H1 (cell line): ENCODE measurements at places on chromosomes 2 and 18.
A peak's percentile ranks its signal among the peaks of the same experiment; 100 is the strongest.

GRCh38 chr2:167100506-167100905, 212.2 kb downstream of the XIRP2 start:
- DNase-seq, result no peak

DNA sequence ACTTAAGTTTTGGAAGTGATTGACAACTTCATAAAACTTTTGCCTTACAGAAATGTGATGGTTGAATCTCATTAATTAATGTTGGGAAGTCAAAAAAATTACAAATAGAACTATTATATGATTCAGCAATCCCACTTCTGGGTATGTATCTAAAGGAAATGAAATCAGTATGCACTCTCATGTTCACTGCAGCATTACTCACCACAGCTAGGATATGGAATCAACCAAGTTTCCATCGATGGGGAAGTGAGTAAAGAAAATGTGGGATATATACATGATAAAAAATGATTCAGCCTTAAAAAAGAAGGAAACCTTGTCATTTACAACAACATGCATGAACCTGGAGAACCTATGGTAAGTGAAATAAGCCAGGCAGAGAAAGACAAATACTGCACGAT, 112.4 kb upstream of the WDR75 start:
- no peak for DNase-seq

- DNase-seq, result no peak
Measured at GRCh38 chr2:158667586-158667985, 127.5 kb upstream of the DAPL1 start.

GRCh38 chr2:23700627-23701026, 226.3 kb downstream of the ATAD2B start:
- DNase-seq, result no peak

- DNase-seq, result no peak
Measured at GRCh38 chr2:19532547-19533196, 174.2 kb upstream of the OSR1 start.

GRCh38 chr2:121608967-121609366, 40.3 kb downstream of the CLASP1 start:
- no peak for DNase-seq

DNA sequence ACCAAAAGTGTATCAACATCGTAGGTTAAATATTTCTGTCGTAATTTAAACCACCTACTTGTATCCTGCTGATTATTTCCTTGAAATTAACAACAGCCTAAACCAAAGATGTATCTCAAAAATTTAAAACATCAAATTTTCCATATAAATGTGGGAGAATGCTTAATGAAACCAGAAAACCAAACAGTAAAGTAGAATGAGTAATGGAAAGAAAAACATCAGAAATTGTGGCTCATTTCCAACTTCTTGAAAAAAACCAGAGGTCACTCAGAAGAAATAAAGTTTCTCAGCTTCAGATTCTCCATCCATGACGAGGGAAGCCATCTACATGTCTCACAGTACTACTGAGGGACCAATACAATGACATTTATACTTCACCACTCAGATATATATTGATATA, 296.5 kb downstream of the NOL4 start:
- no peak for DNase-seq

DNA sequence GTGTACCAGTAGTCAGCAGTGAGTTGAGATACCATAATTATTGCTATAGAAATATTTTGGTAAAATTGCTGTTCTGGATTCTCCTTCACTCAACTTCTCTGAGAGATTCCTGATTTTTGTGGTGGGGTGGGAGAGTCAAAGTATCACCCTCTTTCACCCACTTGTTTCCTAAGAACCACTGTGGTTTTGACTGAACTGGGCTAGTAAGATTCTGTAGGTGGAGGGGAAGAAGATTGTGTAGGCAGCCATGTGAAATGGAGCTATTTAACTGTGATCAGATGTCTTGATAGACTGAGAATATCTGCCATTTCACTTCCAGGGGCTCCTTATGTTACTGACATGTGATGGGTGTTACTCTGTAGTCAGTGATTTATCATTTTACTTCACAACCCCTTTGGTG, 45.3 kb downstream of the BIRC6 start:
- no peak for DNase-seq

DNA sequence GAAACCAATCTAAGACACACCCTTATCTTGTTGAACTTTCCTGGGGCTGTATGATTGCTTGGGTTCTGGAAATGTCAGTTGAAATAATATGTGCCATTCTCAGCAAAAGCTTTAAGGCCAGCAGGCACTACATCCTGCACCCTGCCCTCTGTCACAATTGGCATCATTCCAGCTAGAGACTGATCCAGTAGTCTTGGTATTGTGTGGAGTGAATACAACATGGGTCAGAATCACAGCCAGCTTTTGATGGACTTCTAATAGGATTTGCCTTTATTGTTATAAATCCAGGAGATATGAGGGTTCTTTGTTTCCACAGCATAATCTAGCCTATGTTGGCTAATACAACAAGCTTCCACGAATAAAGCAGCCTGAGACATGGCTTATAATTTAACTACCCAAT, 617.0 kb upstream of the CDH2 start:
- DNase-seq, result no peak

DNA sequence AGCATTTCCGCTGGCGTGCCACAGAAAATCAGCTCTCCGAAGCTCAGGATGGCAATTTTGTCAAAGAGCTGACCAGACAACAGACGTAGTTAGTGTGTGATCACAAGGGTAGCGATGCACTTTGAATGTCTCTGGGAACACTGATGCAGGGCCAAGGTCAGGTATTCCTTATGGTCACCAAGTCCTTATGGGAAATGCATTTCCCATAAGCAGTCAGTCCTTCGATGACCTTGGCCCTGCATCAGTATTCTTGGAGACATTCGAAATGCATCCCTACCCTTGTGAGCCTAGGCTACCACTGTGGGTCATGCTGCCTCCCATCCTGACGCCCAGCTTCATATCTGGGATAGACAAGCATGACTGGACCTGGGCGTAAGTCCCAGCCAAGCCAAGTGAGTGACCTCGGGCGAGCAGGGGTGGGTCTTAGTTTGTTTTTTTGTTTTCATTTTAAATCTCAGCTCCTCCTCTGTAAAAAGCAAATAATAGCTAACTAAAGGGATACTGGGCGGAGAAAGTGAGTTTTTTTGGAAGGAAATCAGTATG, 13.6 kb downstream of the ABCG5 start:
- DNase-seq, result no peak

- DNase-seq, result peak; percentile 80
Measured at GRCh38 chr2:98822301-98823164, 91.6 kb upstream of the MGAT4A start.

GRCh38 chr2:5589183-5589582, 103.0 kb upstream of the SOX11 start:
- DNase-seq, result no peak

DNA sequence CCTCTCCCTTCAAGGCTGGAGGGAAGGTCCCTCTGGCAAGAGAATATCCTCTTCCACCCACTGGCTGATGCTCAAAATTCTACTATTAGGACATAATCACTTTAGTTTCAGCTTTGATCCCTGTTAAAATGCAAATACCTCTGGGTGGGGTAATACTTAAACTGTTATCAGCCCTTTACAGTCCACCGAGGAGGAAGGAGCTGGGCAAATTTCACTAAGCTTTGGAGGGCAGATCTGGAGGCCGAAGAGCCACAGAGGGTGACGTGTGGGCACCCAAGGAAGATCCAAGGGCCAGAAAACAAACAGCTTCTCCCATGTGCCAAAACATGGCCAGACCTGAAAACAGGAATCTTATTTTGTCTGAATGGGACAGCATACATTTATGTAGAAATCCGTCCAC, 74.6 kb upstream of the BCL11A start:
- DNase-seq, result no peak

DNA sequence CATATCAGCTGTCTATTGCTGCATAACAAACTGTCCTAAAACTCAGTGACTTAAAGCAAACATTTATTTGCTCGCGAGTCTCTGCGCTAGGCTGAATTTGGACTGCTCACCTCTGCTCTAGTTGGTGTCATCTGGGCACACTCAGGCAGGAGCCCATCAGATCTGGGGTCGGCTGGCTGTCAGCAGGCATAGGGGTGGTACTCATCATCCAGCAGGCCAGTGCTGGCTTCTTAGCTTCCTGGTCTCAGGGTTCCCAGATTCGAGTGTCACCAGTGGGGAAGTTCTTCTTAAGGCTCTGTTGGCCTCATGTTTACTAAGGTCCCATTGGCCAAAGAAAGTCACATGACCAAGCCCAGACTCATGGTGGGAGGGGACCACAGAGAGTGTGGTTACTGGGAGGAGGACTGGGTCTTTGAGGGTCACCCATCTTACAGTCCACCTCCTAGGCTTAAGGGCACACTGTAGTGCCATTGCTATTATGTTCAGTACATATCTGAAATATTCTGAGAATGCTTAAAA, 71.6 kb upstream of the ATG16L1 start:
- DNase-seq, result no peak

- DNase-seq, result no peak
Measured at GRCh38 chr2:84856787-84857186, 24.1 kb downstream of the TRABD2A start.

DNA sequence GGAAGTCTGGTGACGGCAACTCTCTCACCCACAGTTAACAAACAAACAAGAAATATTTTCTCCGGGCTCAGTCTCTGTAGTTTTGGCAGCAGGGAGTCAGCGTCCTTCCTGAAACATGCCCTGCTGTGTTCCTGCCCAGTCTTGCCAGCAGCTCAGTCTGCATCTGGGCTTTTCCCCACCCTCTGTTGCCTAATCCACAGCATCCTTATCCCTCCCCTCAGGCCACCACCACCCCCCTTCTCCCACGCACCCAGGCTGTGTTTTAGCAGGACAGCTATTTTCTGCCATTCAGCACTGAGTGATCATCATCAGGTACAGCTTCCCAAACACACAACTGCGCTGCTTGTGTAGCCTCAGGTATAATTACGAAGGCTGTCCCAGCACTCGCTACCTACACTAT, 168.2 kb downstream of the DPP10 start:
- DNase-seq, result no peak

DNA sequence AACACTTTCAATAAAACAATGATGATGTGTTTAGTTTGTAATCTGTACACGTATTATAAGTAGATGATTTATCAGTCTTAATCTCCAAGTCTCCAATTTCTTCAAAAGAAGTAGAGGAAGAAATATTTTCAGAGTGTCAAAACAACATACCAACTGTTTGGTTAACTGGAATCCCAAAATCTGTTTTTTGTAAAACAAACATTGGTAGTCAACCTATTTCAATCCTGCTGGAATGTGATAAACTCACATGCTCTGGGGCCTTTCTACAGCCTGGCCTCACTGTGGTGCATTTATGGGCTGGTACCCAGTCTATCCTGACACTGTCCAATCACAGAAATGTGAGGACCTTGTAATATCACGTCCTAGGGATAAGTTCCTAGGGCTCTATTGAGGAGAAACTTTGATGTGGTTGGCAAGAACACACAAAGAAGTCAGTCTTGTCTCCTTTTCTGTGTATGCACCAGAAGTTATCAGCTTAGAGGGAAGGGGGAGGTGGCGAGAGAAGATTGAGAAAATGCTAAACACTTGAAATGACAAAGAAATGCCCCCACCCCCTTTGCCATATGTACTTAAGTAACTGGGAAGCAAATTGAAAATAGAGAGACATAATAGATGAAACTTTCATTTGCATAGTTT, 47.2 kb downstream of the PRKRA start:
- no peak for DNase-seq

GRCh38 chr2:202636213-202636513, 1.4 kb downstream of the FAM117B start:
- no peak for DNase-seq

- no peak for DNase-seq
Measured at GRCh38 chr18:24875286-24875685, 414.8 kb downstream of the HRH4 start.

DNA sequence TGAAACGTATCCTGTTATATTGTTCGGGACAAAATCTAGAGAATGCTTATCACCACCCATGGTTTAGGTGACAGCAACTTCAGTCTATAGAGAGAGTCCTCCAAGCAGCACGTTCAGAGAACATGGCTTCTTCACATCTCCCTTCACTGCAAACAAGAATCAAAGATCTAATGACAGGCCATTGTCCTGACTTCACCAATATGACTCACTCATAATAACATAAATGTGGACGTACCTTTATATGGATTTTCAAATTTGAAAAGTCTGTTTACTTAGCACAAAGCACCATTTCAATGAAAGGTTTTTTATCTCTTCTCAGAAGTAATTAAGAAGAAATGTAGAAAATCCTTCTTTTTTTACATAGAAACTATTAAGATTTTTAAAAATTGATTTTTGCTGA, 46.7 kb downstream of the KLF7 start:
- DNase-seq, result no peak

DNA sequence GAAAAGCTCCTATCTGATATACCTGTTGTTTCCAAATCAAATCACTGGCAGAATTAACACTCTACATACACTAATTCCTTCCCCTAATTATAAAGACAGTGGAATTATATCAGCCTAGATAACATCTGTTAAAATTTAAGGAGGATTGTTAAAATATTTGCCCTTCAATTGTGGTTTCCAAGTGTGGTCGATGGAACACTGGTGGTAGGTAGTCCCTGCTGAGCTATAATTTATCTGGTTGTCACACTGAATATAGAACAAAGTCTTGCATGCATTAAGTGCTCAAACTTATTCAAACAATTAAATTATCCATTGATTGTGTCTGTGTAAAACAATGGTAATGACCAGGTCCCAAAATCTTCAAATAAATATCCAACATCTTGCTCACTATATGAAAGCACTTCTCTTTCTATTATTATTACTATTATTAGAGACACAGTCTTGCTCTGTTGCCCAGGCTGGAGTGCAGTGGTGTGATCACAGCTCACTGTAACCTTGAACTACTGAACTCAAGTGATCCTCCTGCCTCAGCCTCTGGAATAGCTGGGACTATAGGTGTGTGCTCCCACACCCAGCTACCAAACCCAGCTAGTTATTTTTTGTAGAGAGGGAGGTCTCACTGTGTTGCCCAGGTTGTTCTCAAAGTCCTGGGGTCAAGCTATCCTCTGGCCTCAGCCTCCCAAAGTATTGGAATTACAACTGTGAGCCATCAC, 12.0 kb downstream of the CDH2 start:
- DNase-seq, result no peak

- no peak for DNase-seq
Measured at GRCh38 chr2:180657054-180657453, 323.4 kb upstream of the UBE2E3 start.

DNA sequence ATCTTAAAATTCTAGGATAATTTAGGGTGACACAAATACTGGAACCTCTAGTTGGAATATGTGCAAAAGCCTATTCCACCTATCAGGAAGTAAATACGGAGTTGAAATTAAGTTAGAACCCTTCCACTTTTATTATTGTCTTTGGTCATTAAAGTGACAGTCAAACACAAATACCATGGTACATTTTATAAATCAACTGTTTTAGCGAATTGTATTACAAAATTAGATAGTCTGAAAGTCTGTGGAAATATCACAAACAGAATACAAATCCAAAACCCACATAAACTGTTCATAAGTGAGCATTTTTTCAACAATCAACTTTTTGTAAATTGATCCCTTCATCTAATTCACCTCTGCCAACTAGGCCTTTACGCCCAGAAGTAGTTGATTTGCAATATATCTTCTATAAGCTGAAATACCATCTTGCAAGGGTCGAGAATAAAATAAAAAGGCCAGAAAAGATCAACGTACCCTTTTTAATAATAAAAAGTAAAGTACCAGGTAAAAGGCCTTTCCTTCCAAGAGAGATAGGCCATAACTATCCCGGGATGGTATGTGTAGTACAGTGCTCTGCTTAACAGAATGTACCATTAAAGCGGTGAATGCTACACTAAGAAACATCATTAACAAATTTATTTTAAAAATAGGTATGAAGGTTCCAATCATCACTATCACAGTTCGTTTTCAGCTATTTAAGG, 1.3 kb downstream of the USP34 start:
- no peak for DNase-seq

GRCh38 chr18:31710826-31711225, 26.4 kb upstream of the B4GALT6 start:
- DNase-seq, result no peak
